PC-9 (cell line): ENCODE measurements at places on chromosomes 16 and 17. TPM values are rescaled to one million over a fixed set of nuclear protein-coding genes. Genes with fewer than 3 reads are reported as not detected.

DNA sequence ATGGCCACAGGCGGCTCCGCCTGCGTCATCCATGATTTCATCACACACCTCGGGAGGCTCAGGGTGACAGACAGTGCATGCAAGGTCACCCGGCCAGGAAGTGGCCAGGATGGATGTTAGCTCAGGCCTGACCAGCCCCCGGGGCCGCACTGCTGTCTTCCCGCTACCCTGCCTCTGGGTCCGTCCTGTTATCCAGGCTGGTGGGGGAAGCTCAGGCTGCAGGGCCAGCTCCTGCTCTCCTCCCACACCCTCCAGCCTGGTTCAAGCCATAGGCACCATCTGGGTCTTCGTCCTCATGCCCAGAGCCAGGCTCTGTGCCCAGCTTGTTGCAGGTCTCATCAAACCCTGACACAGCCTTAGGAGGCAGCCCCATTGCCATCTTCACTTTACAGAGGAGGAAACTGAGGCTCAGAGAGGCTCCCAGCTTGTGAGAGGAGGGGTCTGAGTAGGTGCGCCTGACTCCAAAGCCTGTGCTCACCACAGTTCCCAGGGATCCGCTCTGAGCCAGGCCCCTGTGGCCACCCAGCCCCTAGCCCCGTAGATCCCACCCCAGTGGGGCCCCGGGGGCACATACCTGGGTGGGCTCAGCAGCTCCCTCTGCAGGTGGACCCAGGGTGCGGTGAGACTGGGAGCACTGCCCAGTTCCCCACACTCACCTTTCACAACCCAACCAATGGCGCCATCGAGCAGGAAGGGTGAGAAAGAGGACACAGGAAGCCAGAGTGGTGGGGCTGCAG is 412 bp upstream of the ADGRG3 start:
- H3K36me3 ChIP-seq, result no peaks in the 10 kb centered on the region
- H3K27me3 ChIP-seq, result no peaks in the 10 kb centered on the region
- H3K27ac ChIP-seq, result no peak overlapping the region
- no peak overlapping the region for H3K4me3 ChIP-seq

GRCh38 chr17:76111956-76112355 is 8.4 kb upstream of the EXOC7 start:
- no peaks in the 10 kb centered on the region for H3K4me1 ChIP-seq
- H3K4me3 ChIP-seq, result no peak overlapping the region
- H3K36me3 ChIP-seq, result no peaks in the 10 kb centered on the region
- no peak for DNase-seq
- no peak overlapping the region for H3K27ac ChIP-seq

DNA sequence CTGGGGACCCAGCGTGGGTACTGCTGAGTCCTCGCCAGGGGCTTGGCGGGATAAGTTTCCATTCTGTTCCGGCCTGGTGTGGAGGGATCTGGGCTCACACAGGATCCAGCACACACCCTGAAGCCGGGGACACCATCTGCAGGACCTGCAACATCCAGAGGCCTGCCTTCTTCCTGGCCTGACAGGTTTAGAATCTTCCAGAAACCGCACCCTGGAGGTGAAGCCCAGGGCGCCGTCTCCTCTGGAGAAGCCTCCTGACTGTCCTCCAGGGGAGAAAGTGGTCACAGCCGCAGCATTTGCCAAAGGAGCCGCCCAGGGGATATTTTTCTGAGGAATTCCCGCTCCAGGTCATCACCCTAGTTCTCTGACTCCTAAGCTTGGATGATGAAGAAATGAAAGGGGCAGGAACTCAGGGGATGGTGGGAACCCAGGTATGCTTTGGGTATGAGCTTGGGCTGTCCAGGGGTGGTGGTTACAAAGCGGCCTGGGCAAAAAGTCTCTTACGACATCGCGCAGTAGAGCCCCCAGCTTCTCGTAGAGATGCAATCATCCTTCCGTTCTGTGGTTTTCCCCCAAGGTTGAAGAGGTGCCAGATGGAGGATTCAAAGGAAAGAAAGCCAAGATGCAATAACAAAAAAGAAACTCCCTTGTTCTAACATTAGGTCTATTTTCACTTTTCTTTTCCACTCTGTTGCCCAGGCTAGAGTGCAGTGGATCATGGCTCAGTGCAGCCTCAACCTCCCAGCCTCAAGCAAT is 9.1 kb upstream of the CRISPLD2 start:
- no peaks in the 10 kb centered on the region for H3K27me3 ChIP-seq
- no peaks in the 10 kb centered on the region for H3K36me3 ChIP-seq
- peaks cover 16% of the 10 kb centered on the region for H3K4me1 ChIP-seq
- no peak overlapping the region for H3K27ac ChIP-seq

Gene OMG
- not detected in 2 replicates for total RNA-seq

Gene KRTAP3-2
- total RNA-seq, result not detected in 2 replicates

GRCh38 chr17:15966879-15967248 is 21.9 kb downstream of the ADORA2B start:
- H3K36me3 ChIP-seq, result peaks cover 11% of the 10 kb centered on the region
- H3K4me1 ChIP-seq, result peaks cover 81% of the 10 kb centered on the region
- peak overlapping the region; percentile 45; the same call in 1 of the 2 replicates for H3K4me3 ChIP-seq

Gene CMTM1
- 6.1 and 9.4 TPM in 2 replicates for total RNA-seq

Gene SLFN14
- not detected in 2 replicates for total RNA-seq

GRCh38 chr17:73718912-73719311 is 74.7 kb upstream of the SDK2 start:
- no peak overlapping the region for H3K27ac ChIP-seq
- H3K36me3 ChIP-seq, result no peaks in the 10 kb centered on the region
- no peak overlapping the region for H3K4me3 ChIP-seq

Gene TEX2
- 24.0 and 27.9 TPM in 2 replicates for total RNA-seq

Gene RABEP2
- 48.5 and 70.5 TPM in 2 replicates for total RNA-seq

DNA sequence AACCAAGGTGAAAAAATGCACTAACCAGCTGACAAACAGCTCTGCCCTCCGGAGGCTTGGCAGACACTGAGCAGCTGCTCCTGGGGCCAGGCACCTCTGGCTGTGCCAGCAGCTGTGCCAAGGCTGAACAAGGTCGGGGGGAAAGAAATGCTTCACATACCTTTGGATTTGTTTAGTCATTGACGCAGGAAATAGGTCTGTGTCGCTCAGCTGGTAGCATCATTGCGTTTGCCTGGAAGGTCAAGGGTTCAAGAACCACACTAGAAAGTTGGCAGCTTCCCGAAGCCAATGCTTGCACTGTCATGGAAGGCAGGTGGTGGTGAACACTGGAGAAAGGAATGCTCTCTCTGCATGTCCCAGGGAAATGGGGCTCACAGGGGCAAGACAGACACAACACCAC is 63.5 kb downstream of the PCTP start:
- no peaks in the 10 kb centered on the region for H3K4me1 ChIP-seq
- DNase-seq, result no peak
- no peak overlapping the region for H3K4me3 ChIP-seq

Gene ADPRM
- total RNA-seq, result 6.4 and 7.9 TPM in 2 replicates

- no peak overlapping the region for H3K4me3 ChIP-seq
- no peaks in the 10 kb centered on the region for H3K4me1 ChIP-seq
- H3K36me3 ChIP-seq, result no peaks in the 10 kb centered on the region
- H3K27me3 ChIP-seq, result peaks cover 10% of the 10 kb centered on the region; the same call in 1 of the 2 replicates
- no peak for DNase-seq
These were observed 27.8 kb upstream of the TVP23A start for GRCh38 chr16:10846213-10846998.

Gene SOX8
- total RNA-seq, result not detected in 2 replicates

- H3K27me3 ChIP-seq, result peaks cover 60% of the 10 kb centered on the region
- no peaks in the 10 kb centered on the region for H3K36me3 ChIP-seq
- H3K4me1 ChIP-seq, result no peaks in the 10 kb centered on the region
- DNase-seq, result no peak
- H3K4me3 ChIP-seq, result no peak overlapping the region
These were observed 134.8 kb upstream of the IRX6 start for GRCh38 chr16:55189224-55189623.

DNA sequence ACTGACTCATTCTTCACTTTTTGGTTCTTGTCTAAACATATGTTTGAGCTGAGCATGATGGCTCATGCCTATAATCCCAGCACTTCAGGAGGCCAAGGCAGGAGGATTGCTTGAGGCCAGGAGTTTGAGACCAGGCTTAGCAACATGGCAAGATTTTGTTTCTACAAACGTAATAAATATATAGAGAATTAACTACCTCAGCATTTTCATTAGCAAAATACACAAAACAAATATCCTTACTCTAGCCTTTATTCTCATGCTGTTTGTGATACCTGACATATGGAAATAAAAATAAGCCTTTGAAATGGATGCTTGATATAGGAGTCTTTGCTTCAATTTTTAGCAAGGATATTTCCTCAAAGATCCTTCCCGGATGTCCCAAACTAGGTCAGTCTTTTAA is 132.8 kb downstream of the ABCC1 start:
- no peak overlapping the region for H3K27ac ChIP-seq

Gene CES5A
- total RNA-seq, result not detected in 2 replicates

Gene JUP
- total RNA-seq, result 259 TPM in 2 replicates

GRCh38 chr17:56761387-56761786 is 72.3 kb downstream of the C17orf67 start:
- H3K4me3 ChIP-seq, result no peak overlapping the region
- no peaks in the 10 kb centered on the region for H3K4me1 ChIP-seq
- no peak overlapping the region for H3K27ac ChIP-seq
- H3K36me3 ChIP-seq, result no peaks in the 10 kb centered on the region
- H3K27me3 ChIP-seq, result peaks cover 9% of the 10 kb centered on the region; the same call in 1 of the 2 replicates

- no peak for DNase-seq
- no peaks in the 10 kb centered on the region for H3K36me3 ChIP-seq
- H3K27me3 ChIP-seq, result peaks cover 8% of the 10 kb centered on the region; the same call in 1 of the 2 replicates
- H3K4me1 ChIP-seq, result no peaks in the 10 kb centered on the region
- no peak overlapping the region for H3K4me3 ChIP-seq
- no peak overlapping the region for H3K27ac ChIP-seq
These were observed 121.6 kb downstream of the DNAH9 start for GRCh38 chr17:11719856-11720255.

GRCh38 chr16:4032768-4033167 is 83.5 kb downstream of the ADCY9 start:
- no peaks in the 10 kb centered on the region for H3K4me1 ChIP-seq
- H3K27me3 ChIP-seq, result no peaks in the 10 kb centered on the region
- no peak for DNase-seq
- H3K36me3 ChIP-seq, result no peaks in the 10 kb centered on the region
- H3K4me3 ChIP-seq, result no peak overlapping the region

GRCh38 chr16:24853169-24853824 is 7.5 kb downstream of the SLC5A11 start:
- no peaks in the 10 kb centered on the region for H3K36me3 ChIP-seq
- no peak overlapping the region for H3K27ac ChIP-seq
- DNase-seq, result no peak
- peaks cover 11% of the 10 kb centered on the region for H3K4me1 ChIP-seq
- no peak overlapping the region for H3K4me3 ChIP-seq
- no peaks in the 10 kb centered on the region for H3K27me3 ChIP-seq

DNA sequence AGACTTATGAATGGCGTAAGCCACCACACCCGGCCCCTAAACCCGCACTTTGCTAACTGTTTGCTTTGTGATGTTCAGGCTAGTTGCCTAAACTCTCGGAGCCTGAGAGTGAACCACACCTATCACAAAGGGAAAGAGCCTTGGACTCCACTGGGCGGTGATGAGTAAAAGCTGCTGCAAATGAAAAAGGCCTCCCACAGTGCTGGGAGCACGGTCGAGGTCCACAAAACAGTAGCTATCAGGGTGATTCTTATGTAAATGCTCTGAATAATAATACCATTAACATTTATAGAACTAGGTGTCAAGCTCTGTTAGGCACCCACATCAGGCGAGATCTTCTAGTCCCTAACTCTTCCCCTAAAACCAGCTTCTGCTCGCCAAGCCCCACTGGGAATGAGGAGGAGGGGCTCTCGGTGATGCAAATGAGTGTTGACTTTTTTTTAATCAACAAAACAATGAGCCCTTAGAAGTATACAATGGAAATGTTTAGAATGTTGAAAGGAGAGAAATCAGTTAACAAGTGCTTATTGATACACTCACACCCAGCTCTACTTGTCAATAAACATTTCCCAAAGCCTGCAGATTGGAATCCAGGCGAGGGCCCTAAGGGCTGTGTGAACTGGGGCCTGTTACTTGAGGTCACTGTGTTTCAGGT is 19.8 kb downstream of the FBRS start:
- no peaks in the 10 kb centered on the region for H3K36me3 ChIP-seq
- DNase-seq, result no peak
- H3K4me1 ChIP-seq, result no peaks in the 10 kb centered on the region

DNA sequence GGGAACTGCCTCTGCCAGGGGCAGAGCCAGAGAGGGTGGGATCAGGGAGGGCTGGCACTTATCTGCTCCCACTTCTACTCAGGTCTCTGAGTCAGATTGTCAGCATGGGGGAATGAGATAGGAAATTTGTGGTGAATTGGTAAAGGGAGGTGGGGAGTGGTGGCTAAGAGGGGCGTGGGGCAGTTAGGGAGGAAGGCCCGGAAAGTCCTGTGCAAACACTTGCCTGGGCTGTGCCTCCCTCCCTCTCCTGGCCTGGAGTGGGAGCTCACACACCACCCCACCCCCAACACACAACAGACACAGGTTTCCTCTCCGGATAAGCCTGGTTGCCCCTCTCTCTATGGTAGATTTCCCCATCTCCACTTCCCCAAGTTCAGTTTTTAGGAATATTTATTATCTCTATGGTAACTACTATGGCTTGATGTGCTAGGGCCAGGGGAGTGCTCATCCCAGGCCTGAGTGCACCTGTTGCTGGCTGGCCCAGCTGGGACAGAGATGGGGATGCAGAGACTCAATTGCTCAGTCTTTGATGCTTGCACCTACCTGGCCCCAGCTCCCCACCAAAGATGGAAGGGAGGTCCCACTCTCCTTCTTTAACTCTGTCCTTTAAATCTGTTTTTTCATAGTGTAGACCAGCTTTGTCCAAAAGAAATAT is 2.7 kb downstream of the SPNS2 start:
- 0 out of 2 replicates have a peak overlapping the region, but pooled peaks have one; percentile 21 for H3K27ac ChIP-seq
- H3K4me3 ChIP-seq, result peak overlapping the region; percentile 81
- peak; percentile 44 for DNase-seq
- no peaks in the 10 kb centered on the region for H3K27me3 ChIP-seq
- no peaks in the 10 kb centered on the region for H3K36me3 ChIP-seq

- no peak for DNase-seq
- H3K27ac ChIP-seq, result no peak overlapping the region
- H3K4me3 ChIP-seq, result no peak overlapping the region
- H3K4me1 ChIP-seq, result no peaks in the 10 kb centered on the region
These were observed 296.4 kb downstream of the GRIN2A start for GRCh38 chr16:9885876-9886275.
